Stimulated activated CD4-positive, alpha-beta T cell treated with anti-CD3 and anti-CD28 coated beads, Interleukin-1b, Interleukin-23, amount 100 ng/mL, for 24 hours (primary cell): ENCODE measurements at places on chromosomes 12 and 14.

GRCh38 chr14:34867199-34867598 lies 8.0 kb downstream of the BAZ1A start:
- no peak for DNase-seq

DNA sequence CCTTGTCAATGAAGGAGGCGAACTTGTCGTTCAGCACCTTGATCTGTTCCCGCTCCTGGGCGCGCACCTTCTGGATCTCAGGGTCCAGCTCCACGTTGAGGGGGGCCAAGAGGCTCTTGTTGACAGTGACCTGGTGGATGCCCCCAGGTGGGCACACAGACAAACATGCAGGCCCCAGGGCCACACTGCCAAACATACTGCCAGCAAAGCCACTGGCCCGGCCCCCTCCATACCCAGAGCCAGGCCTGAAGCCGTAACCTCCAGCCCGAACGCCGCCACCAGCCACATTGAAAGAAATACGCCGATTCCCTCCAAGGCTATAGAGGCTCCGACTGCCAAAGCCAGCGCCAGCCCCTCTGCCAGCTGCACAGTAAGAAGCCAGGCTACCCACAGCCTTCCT lies 337 bp downstream of the KRT74 start:
- no peak for DNase-seq

GRCh38 chr12:113142886-113143332 lies 6.6 kb upstream of the CFAP73 start:
- DNase-seq = no peak

DNA sequence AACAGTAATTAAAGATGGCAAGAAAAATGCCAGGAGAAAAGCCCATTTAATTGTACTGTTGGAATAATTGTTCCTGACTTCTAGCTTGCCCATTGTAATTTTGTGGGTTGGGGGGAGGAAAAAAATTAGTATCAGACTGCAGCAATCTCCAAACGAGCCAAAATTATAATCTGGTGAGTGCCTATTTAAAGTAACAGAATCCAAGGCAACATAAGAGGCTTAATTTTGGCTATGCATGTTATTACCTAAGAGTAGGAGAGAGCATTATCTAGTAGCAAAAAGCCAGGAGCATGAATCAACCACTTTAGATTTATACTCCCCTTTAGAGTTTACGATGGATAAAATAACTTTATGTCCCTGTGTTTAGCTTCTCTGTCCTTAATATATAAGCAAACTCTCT lies 14.6 kb upstream of the DENND5B start:
- DNase-seq = no peak

- DNase-seq = no peak
Observed at GRCh38 chr12:132257955-132258490, 71.4 kb downstream of the GALNT9 start.

GRCh38 chr12:85155791-85156190 lies 119.6 kb downstream of the LRRIQ1 start:
- DNase-seq = no peak

DNA sequence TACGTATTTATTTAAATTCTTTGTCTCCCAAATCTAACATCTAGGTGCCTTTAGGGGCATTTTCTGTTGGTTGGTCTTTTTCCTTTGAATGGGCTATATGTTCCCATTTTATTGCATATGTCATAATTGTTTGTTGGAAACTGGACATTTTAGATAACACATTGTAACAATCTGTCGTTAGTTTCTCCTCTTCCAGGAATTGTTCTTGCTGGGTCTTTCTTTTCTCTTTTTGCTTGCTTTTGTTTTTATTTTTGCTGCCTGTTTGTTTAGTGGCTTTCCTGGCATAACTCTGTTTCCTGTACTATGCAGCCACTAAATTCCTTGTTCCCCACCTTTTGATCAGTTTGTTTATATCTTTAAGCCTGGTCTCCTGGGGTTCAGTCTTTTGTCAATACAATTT lies 244.3 kb upstream of the RTL1 start:
- DNase-seq = no peak

DNA sequence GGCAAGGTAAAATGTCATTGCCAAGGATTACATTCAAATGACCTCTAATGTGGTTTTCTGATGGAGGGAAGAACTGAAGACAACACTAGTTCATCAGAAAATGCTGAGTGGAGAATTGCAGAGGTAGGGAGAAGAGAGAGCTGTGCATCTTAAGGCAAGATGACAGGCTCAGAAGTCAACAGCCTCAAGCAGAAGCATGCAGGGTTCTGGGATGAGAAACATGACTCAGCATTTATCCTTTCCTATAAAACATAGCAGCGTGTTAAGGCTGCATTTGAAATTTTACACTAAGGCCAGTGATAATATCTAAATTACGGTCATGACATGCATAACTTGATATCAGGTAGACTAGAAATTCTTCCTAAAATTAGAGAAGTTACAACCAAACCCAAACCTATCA lies 53.7 kb upstream of the DYRK2 start:
- no peak for DNase-seq

DNA sequence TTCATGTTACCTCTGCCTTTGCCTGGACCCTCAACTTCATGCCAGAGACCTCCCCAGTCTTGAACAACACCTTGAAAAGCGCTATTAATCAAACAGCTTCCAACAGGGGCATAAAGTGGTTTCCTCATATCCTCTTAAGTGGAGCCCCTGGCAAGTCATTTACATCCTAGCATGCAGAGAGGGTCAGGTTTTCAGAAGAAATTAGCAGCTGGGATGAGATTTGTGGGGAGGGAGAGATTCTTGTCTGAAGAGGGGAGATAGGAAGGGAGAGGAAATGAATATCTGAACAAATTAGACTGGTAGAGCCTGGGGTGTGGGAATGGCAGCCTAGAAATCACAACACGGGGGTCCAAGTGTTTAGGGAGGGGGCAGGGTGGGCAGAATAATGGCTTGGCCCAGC lies 45.6 kb downstream of the CALM1 start:
- DNase-seq = no peak

GRCh38 chr12:1443421-1444141 lies 150.8 kb downstream of the FBXL14 start:
- no peak for DNase-seq

GRCh38 chr14:68471029-68471963 lies 321.6 kb downstream of the ZFP36L1 start:
- DNase-seq = no peak

GRCh38 chr12:67661311-67662021 lies 12.9 kb downstream of the DYRK2 start:
- no peak for DNase-seq

DNA sequence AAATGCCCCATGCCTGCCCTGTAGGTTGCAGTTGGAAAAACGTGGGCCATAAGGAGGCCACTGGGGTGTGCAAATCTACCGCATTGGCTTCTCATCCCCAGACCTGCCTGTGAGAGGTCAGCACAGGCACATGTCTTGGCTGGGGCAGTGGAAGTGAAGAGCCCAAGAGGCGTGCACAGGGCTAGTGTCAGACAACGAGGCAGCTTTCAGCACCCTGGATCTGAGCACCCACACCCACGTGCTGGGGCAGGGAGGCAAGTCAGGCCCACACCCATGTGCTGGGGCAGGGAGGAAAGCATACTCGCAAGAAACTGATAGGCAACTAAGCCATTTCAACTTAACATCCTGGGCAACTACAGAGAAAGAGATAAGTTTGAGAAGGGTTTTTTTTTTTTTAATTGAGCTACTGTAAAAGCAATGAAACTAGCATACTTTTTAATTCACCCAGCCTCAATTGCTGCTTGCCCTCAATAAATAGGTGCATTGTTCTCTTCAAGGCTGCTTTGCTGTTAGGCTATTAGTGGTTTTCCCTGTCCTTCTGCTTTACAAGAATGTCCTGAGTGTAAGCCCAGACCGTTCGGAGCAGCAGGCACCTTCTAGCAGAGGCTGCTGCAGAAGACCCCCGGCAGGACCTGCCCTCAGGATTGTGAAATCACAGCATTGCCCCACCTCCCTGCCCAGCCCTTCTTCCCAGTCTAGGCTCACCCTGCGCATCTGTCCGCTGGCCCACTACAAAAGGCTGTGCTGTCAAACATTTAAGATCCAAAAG lies 355.3 kb upstream of the FKBP4 start:
- no peak for DNase-seq

GRCh38 chr14:105498430-105499255 lies 7.6 kb downstream of the TEDC1 start:
- no peak for DNase-seq

- DNase-seq = no peak
Observed at GRCh38 chr14:64684091-64684490, 20.1 kb upstream of the PLEKHG3 start.

DNA sequence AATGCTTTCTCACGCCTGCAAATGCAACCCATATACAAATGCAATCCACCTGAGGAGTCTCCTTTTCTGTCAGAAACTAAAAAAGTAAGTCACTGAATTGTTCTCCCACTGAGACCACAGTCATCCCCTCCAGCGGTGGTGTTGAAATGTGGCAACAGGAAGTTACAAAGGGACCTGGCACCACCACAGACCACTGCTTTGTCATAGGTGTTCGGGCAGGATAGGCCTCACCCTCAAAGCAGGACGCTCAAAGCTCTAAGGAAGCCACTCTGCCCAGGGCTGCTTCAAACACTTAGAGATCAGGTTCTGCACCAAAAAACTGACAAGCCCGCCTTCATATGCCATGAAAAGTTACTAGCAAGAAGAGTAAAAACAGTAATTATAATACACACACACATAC lies 11.3 kb downstream of the PHLDA1 start:
- DNase-seq = no peak

- DNase-seq = no peak
Observed at GRCh38 chr14:83624541-83624940, 1905.4 kb upstream of the FLRT2 start.

DNA sequence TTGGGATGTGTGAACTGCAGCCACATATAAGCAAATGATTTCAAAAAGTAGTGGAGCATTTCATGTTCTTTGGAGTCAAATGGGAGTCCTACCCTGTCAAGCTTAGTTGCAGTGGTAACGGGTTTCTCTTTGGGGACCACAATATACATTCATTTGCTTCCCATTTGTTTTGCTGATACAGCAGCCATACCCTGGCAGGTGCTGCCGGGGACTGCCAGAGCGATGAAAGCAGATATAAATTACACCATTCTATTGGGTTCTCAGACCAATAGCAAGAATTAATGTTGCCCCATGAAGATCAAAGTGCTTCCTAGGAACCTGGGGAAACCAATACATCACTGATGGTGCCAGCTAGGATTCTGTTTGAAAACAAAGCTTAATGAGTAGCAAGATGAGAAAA lies 1621.5 kb upstream of the FLRT2 start:
- no peak for DNase-seq

DNA sequence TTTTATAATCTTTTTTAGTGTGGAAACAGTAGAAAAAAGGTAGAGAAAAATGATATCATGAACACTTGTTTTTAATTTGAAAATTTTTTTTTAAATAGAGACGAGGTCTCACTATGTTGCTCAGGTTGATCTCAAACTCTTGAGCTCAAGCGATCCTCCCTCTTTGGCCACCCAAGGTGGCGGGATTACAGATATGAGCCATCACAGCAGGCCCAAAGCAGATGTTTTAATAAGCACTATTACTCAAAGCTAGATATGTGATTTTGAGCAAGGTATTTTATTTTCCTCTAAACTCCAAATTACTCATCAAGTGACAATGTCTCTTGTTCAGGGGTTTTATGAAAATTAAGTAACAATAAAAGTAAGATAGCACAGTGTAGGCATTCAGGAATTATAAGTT lies 10.7 kb upstream of the WDR89 start:
- DNase-seq = no peak

DNA sequence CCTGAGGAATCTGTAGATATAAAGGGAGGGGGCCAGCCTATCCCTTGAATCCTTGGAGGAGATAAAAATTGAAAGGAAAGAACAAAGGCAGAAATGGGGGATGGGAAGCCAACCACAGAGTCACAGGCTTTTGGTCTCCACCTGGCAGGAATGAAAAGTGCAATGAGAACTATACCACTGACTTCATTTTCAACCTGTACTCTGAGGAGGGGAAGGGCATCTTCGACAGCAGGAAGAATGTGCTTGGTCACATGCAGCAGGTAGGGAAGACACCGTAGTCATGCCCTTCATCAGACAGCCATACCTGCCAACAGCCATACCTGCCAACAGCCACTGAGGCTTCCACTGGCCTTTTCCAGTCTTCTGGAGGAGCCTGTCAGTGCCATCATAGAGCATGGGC lies 13.4 kb downstream of the ASB8 start:
- no peak for DNase-seq

DNA sequence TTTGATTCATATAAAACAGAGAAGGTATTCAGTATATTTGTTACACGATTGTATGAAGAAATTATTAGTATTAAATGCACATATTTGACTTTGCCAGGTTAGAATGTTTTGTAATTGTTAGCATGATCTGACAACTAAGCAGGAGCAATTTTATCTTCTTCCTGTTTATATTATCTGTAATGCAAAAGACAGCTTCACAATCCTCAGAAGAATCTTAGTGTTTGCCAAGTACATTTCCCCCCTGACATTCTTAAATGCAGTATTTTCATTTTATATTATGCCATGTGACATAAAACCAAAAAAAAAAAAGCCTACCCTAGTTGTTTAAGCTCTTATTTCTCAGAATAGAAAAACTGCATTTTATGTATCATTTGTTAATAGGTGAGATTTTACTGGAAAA lies 469.4 kb downstream of the FOXG1 start:
- DNase-seq = no peak

GRCh38 chr12:11482955-11483354 lies 87.6 kb upstream of the PRB2 start:
- no peak for DNase-seq

DNA sequence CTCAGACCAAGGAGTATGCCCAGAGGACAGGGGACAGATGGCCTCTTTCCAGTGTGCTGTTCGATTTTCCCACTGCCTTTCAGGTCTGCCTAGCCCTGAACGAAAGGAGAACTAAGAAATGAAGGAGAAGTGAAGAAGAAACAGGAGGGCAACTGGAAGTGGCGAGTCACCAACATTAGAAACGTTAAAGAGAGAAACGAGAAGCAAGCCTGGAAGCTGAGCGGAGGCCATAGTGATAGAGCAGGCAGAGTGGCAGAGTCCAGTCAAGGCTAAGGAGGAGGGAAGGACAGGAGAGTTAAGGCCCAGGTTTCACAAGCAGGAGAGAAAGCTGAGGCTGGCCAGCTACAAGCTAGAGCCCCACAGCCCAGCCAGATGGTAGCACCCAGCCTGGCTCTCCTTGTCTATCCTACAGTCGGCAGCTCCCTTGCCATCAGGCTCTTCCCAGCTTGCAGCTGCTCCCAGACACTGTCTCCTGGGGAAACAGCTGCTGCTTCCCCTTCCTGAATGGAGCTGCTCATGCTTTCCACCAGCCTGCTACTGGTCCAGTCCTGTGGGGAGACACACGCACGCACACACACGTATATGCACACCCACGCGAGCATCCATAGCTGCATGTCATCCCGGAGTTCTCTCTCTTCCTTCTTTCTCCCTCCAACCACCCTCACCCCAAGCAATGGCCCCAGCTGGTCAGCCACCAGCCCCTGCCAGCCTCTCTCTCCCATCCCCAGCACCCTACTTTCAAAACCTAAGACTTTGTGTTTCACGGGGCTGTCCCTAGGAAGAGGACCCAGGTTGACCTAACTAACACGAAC lies 139.7 kb upstream of the CCND2 start:
- no peak for DNase-seq
